Psoas muscle (tissue), 8 donors: ENCODE measurements at places on chromosomes 5 and 9.
A peak's percentile ranks its signal among the peaks of the same experiment; 100 is the strongest.

GRCh38 chr5:149133795-149134777 is 7.2 kb upstream of the ABLIM3 start:
- DNase-seq: peak; percentile 76

- no peak for DNase-seq
Observed at GRCh38 chr9:70935856-70936255, 185.6 kb downstream of the TRPM3 start.

DNA sequence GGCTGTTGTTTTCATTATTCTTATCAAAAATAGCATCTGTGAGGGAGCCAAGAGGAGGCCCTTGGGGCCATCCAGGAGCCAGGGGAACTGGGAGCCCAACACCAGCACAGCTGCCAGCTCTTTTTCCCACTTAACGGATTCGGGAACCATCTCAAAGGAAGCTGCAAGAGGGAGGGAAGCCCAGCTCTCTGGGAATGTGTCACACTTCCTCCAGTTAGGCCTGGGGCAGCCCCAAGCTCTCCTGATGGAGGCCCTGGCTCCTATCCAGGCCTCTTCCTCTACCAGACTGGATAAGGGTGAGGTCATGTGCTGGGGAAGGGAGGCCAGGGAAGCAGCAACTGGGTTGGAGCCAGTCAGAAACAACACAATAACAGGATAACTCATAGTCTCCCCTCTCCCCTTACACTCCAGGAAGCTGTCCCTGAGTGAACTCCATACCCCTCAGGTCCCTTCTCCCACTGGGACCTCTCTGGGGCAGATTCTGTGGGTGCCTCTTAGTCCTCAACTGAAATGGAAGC is 12.7 kb downstream of the CSF2 start:
- DNase-seq: peak; percentile 68

GRCh38 chr9:113608082-113608685 is 144.7 kb downstream of the RGS3 start:
- no peak for DNase-seq

DNA sequence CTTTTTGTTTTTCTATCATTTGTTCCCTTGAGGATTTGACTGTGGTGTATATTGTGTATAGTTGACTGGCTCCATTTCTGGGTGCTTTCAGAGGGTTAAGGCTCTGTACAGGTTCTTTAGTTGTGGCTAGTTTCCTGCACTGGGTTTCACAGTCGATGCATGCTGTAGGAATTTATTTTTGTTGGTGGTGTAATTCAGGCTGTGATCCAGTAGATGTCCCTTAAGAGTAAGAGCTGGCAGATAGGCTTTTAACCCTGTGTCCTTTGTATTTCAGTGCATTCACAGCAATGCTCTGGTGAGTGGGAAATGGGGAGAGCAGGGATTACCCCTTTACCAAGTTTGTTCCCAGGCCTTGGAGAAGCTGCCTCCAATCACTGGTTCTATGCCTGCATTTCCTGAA is 112.9 kb downstream of the SPATA31D1 start:
- no peak for DNase-seq

DNA sequence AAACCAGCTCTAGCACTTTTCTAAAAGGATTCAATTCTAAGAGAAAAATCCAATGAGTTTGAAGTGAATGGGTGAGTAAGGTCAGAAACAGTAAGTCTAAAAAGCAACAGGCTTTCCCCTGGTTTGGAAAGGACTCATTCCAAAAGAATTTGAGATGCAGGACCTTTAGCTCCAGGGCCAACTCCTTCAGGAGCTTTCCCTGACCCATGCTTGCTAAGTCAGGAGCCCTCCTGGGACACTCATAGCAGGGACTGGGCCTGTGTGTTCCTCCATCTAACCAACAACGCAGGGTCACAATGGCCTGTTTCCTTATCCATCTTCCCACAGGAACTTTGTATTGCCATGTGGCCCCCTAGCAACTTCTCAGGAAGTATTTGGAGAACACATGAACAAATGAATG is 198.8 kb downstream of the FRMD3 start:
- DNase-seq: no peak

- DNase-seq: no peak
Observed at GRCh38 chr5:78472469-78473106, 112.2 kb downstream of the SCAMP1 start.

DNA sequence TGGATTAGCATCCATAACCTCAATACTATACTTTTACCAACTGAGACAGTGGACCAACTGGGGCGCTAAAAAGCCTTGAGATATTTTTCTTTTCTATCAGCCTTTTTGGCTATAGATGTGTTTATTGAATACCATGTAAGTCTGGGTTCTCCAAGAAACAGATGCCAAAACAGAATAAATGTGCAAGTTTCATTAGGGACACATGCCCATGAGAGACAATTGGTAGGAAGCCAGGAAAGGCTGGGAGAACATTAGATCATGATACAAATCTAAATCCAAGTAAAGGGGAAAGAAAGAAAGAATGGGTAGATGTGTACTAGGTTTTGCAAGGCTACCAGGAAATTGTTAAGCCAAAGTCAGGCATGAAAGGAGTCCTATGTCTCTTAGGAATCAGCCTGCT is 152.5 kb downstream of the KCTD16 start:
- no peak for DNase-seq

GRCh38 chr5:5031665-5032064 is 108.5 kb upstream of the ADAMTS16 start:
- no peak for DNase-seq

DNA sequence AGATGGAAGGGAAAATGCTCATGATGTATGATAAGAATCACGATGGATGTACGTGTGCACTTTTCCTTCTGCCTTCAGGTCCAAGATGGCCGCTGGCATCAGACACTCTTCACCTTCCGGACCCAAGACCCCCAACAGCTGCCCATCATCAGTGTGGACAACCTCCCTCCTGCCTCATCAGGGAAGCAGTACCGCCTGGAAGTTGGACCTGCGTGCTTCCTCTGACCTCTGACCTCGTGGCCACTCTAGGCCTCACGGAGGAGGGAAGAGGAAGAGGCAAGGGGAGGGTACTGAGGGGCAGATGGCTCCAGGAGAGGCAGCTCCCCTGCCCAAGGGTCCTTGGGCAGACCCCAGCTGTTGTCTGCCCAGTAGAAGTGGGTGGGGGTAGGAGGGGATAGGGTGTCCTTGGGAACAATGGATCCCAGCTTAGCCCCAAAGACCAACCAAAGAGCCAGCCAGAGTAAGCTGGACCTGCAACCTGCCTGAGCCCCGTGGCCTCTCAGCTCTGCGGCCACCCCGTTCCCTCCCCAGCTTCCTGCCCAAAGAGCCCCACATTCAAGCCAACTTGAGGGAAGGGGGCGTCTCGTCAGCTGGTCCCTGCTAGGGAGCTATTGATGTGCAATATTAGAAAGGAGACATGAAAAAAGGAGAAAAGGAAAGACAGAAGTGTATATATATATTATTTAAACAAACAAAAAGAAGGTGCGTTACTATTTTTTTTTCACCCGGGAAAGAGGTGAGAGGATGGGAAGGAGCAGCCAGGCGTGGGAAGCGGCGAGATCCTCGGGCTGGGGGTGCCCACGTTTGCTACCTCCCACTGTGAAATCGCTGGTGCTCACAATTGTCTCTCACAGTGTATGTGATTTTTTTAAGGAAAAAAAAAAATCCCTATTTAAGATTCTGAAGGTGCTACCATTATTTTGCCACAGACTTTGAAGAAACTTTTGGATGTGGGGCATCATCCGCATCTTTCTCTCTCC is 12.1 kb upstream of the ORM1 start:
- no peak for DNase-seq

GRCh38 chr5:148541054-148541835 is 113.1 kb downstream of the HTR4 start:
- no peak for DNase-seq

DNA sequence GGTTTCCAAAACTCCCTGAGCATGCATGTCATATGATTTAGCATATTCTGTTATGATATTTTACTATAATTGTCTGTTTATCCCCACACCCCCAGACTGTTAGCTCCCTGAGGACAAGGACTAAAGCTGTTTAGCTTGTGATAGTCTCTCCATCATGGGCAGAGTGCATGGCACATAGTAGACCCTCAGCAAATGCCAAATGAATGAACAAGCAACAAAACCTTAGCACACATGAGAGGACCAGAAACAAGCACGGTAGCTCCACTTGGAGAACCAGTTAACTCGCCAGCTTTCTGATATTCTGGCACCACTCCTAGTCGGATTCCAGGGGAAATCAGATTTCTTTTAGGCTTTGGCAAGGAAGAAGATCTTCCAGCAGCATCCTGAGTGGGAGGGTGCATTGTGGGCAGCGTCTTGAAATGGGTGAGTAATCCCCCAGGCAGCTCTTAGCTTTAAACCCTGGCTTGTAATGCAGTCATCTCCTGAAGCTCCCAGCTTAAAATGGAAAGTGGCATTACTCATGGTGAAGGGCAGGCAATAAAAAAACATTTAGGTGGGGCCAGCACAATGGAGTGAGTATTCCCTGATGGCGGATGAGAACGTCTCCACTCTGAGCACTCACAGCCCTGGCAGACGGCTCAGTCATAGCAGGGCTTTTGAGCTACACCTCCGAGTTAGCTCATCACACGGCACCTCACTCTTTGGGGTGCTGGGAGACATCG is 41.1 kb downstream of the FGF1 start:
- no peak for DNase-seq

- no peak for DNase-seq
Observed at GRCh38 chr5:5078009-5078897, 61.9 kb upstream of the ADAMTS16 start.

DNA sequence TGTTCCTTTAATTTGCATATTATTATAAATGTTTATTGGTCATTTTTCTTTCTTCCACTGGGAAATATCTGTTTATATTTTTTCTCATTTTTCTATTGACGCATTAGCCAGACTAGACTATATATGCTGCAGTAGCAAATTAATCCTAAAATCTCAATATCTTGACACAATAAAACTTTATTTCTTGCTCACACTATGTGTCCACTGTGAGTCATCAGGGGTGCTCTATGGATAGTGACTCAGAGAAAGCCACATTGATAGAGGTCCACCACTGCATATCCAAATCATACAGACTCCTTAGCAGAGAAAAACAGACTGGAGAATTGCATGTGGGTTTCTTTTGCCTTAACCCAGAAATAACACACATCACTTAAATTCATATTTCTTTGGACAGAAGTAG is 20.8 kb downstream of the OR1L3 start:
- DNase-seq: no peak
